ENCODE measurements at places on chromosomes 6 and 20.

- peak; percentile 16 for DNase-seq
Measured at GRCh38 chr20:17621229-17621968, 51.5 kb downstream of the DSTN start.

DNA sequence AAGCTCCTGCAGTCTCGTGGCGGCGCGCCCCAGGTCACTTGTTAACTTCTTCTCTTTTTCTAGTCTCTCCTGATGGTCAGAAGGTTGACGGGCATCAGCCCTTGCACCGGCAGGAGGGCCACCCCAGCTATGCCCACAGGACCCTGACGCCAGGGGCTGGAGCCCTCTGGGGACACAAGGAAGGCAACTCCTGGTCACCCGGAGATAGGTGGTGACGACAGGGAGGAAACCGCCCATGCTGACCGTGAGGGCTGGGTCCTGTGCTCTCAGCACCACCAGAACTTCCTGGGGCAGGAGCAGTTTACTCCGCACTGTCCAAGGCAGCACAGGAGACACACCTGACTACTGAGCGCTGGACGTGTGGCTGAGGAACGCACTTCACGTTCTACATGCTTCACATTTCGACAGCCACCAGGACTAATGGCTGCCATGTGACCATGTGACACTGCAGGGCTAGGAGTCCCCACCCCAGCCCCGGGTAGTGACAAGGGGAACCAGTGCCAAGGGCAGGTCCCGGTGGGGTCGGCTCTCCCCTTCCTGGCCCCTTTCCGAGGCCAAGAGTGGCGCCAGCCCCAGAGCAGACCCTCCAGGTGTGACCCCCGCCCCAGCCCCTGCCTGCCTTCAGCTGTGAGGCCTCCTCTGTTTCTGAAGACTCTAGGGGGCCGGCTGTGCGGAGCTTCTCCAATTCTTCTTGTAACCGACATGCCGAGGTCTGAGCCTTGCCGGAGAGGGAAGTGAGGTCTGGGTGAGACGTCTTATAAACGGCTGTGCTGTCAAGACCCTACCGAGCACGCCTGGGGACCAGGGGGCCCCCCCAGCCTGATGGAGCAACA, 45.2 kb downstream of the DSTN start:
- DNase-seq = peak; percentile 80

DNA sequence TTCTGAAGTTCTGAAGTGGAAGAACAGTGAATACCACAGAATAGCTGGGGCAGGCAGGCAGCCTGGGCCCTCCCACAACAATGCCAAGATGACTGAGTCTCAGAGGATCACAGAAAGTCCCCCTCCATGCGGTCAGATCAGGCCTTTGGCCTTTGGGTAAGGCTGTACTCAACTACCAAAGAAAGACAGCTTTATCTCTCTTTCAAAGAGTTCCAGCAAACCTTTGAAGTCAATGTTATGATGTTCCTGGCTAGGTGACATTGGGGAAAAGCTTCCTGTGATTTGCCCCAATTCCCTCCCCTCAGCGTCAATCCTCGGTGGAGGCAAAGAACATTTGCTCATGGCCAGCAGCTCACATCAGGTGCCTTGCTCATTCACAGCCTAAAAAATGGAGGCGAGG, 10.7 kb upstream of the FBXO9 start:
- DNase-seq = no peak

DNA sequence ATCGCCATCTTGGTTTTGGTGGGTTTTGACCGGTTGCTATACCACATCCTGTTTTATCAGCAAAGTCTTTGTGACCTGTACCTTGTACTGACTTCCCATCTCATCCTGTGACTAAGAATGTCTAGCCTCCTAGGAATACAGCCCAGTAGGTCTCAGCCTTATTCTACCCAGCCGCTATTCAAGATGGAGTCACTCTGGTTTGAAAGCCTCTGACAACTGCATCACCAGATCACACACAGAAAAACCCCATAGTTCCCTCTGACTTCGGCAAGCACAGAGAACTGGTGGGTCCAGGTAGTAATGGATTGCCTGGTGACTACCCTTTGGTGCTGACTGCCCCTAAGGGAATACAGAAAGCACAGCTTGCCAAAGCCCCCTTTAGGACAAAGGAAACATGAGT, 10.3 kb upstream of the RSPH4A start:
- DNase-seq = no peak

DNA sequence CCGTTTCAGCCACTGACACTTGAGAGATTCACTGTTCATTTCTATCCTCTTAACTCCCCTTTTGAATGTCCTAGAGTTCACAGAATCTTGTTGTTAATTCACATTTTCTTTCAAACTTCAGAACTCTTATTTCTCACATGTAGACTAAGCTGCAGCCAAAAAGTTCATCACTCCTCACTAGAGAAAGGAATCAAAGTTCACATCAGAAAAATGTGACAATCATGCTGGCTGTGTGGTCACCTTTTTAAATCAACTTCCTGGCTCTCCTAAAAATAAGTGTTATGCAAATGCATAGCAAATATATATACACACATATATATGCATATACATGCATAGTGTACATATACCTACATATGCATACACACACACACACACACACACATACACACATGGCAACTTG, 123.0 kb downstream of the CBLN4 start:
- no peak for DNase-seq
